ENCODE measurements at places on chromosomes 3 and 15.

DNA sequence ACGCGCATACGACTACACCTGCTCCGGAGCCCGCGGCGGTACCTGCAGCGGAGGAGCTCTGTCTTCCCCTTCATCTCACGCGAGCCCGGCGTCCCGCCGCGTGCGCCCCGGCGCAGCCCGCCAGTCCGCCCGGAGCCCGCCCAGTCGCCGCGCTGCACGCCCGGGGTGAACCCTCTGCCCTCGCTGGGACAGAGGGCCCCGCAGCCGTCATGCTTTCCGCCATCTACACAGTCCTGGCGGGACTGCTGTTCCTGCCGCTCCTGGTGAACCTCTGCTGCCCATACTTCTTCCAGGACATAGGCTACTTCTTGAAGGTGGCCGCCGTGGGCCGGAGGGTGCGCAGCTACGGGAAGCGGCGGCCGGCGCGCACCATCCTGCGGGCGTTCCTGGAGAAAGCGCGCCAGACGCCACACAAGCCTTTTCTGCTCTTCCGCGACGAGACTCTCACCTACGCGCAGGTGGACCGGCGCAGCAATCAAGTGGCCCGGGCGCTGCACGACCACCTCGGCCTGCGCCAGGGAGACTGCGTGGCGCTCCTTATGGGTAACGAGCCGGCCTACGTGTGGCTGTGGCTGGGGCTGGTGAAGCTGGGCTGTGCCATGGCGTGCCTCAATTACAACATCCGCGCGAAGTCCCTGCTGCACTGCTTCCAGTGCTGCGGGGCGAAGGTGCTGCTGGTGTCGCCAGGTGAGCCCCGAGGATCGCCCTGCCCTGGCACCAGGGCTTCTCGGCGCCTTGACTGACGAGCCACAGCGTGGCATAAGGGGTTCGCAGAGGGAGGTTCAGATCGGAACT lies 420 bp downstream of the SLC27A2 start:
- DNase-seq = no peak

- no peak for DNase-seq
These were observed 226.0 kb upstream of the CHRM5 start for GRCh38 chr15:33742306-33742705.

DNA sequence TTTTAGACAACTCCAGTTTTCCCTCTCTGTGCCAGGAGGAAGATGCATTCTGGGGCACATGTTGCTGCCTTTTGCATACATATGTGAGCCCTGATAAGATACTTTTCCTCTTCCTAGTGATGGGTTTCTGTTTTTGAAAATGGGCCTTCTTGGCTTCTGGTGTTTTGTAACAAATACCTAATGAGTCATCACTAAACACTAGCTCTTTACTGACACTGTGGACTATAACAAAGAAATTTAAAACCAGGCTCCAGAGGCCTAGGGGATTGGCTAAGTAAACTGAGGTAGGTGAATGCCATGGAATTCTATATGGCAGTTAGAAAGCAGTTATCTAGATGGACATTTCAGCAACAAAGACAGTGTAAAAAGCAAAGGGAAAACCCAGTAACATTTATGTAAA lies 93.4 kb upstream of the NR2E3 start:
- DNase-seq = no peak

DNA sequence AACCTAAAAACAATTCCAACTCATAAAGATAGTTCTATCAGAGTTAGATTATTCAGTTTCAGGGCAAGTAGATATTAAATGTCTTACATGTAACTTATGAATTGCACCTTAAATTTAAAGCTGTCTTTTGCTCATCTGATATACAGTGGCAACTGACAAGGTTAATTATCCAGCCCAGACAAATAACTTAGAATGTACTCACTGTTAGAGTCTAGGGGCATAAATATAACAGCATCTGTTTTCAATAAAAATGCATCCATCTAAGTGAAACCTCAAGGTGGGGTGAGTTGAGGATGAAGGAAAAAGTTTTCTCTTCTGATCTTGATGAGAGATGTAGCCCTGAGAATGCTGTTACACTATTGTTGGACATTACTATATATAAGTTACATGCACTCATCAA lies 112.6 kb downstream of the FBN1 start:
- no peak for DNase-seq

DNA sequence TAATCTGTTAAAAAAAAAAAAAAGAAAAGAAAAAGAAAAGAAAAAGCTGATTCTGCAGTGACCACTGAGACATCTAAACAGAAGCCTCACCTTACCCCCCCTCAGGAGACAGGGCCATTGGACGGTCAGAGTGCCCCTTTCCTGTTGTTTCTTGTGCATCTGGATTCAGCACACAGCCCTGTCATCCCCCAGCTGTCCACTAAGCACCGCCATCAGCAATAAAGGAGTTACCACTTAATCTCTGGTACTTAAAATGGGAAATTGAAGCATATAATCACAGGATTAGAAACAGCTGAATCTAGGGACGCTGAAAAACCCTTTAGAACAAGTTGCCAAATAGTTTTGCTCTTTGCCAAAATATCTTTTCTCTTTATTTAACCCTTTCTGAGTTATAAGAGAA lies 62.5 kb downstream of the TRIM69 start:
- DNase-seq = no peak

- DNase-seq = no peak
These were observed 285.7 kb upstream of the MME start for GRCh38 chr3:154794391-154794790.

DNA sequence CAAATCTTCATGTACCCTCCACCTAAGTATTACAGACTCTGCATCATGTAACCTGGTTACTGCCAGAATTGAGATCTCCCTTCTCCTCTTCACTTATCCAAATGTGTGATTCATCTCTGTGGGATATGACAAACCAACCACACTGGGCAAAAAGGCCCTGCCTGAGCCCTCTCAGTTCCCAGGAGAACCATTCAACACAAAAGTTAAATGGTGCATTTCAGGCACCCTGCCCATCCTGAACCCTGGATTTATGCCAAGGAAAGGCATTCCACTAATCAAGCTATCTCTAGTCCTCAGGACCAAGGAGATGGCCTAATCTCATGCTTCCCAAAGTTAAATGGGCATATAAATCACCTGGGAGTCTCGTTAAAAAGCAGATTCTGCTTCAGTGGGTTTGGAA lies 108.5 kb downstream of the TNIK start:
- DNase-seq = no peak

- no peak for DNase-seq
These were observed 188.8 kb upstream of the ARL6 start for GRCh38 chr3:97575742-97576141.

DNA sequence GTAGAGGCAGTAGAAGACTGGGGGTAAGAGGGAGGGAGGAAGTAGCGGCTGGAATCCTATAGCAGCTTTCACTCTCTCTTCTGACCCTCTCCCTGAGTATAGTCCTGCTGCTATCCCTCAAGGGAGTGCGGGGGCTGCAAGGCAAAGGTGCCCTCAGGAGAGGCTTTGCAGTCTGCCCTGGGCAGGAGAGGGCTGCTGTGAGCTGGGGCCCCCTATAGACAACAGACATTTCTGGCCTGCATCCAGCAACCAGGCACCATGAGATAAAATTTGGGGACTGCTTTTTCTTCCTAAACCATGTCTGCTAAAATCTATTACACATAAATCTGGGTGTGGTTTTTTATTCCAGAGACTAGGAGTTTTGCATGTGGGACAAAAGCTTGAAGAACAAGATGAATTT lies 48.0 kb downstream of the SACM1L start:
- DNase-seq = no peak

Data from left renal pelvis (tissue), 4 donors.